HCT116 (cell line): ENCODE measurements at places on chromosomes 6 and 20.

DNA sequence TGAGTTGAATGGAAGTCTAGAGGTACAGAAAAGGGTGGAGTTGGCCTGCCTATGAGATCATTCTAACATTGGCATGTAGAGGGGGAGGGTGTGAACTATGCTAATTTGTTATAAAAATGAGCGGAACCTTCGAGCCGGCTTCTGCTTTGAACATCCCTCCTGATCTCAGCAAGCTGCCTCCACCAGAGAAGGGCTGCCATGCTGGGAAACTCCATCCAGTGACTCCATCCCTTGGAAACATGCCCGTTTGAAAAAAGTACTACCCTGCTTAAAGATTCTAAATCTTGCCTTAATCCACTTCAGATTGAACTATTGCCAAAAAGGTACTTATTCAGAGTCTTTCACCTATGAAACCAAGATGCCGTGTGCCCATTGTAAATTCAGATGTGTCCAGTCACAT lies 43.6 kb upstream of the TMEM170B start:
- DNase-seq = no peak

DNA sequence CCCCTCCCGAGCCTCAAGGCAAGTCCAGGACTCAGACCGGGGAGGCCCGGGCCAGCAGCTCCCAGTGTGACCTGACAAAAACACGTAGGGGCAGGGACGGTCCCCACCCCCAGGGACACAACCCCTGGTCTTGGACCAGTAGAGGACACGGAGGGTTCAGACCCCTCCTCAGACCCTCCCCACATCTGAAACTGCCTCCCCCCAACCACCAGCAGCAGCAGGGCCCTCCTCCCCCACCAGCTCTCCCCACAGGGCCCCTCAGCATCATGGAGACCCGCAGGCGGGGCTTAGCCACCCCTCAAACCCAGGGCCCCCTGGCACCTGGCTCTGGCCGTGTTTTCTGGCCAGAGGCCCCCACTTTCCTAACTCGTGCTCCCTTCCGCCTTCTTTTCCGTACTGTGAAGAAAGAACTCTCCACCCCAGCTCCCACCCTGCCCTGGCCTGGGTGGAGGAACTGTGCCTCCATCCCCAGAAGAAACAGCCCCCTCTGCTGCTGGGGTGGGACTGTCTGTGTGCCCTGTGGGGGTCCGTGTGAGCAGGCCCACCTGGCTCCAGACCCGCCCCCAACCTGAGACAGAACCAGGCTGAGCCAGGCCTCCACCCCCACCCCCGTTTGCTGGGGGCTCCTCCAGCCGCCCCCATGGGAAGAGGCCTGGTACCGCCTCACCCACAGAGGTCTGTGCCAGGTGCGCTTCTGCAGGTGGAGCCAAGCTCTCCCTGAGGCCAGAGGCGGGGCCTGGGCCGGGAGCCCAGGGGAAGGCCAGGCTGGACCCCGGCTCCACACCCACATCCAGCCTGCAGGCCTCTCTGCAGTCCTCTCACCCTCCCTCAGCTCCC lies 39.0 kb upstream of the MDFI start:
- no peak for DNase-seq

GRCh38 chr6:89985751-89986493 lies 91.7 kb downstream of the GJA10 start:
- no peak for DNase-seq

DNA sequence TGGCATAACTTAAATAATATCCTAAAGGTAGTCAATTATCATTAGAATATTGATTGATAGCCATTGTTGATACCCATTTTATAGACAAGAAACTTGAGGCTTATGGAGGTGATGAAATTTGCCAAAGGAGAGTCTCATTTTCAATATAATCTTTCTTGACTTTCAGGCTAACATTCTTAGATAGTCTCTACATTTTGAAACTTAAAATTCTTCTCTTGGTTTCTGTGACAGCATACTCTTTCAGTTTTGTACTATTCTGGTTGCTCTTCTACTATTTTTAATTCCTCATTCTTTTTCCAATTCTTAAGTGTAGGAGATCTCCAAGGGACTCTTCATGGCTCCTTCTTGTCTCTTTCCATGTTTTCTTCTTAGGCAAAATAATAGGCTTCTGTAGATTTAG lies 3.7 kb upstream of the SH3BGRL2 start:
- DNase-seq = no peak

GRCh38 chr6:109001291-109001894 lies 93.3 kb downstream of the SESN1 start:
- no peak for DNase-seq

GRCh38 chr6:90028066-90028778 lies 134.0 kb downstream of the GJA10 start:
- no peak for DNase-seq

GRCh38 chr6:159984268-159984786 lies 15.4 kb downstream of the IGF2R start:
- DNase-seq = no peak

DNA sequence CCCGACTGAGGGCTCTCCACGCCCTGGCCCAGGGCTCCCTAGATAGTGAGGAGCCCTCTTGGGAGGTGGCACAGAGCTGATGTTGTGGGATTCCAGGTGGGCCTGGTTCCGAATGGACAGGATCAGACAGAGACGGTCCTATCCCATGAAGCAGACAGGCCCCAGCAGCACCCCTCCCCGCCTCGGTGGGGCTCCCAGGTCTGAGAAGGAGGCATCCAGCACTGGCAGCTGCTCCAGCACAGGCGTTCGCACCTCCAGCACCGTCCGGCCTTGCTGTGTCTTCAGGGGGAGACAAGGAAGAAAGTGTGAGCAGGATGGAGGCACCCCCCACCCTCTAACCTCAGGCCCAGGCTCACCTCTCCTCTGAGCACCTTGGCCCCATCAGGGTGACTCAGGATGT lies 28.7 kb downstream of the COL11A2 start:
- DNase-seq = no peak

DNA sequence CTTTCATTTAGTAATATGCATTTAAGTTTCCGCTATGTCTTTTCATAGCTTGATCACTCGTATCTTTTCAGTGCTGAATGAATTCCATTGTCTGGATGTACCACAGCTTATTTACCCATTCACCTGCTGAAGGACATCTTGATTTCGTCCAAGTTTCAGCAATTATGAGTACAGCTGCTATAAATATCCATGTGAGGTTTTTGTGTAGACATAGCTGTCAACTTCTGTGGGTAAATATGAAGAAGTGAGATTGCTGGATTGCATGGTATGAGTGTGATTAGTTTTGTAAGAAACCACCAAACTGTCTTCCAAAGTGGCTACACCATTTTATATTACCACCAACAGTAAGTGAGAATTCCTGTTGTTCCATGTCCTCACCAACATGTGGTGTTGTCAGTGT lies 79.2 kb upstream of the STMND1 start:
- no peak for DNase-seq

DNA sequence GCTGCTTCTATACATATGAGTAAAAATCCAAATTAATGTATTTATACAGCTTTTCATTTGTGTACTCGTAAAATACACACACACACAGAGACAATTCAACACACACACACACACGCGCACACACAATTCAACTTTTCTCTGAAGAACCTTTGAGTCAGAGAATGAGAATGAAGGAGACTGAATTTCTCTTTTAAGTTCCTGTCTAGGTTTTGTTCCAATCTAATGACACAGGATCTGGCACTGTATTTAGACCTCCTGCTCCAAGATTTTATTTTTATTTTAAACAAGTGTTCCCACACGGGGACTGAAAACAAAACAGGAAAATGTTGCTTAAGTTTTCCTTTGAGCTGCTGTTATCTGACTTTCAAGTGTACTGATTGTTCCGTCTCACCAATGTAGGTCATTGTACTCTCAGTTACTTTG lies 250.8 kb downstream of the LAMA2 start:
- no peak for DNase-seq

DNA sequence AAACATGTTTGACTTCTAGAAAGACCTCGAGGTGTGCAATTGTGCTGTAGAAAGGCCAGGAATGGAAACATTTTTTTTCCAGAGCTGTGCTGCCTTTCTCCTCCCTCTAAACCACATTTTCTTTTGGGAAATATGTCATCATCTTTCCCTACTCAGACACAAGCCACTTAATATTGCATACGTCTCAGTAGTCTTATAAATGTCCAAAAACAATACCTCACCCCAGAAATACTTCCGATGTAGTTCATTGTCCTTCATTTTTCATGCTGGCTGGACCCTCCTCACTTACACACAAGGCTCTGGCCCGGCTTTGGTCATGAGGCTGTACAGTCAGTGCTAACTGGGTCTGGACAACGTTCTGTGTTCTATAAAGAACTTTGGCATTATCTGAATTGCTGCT lies 126.4 kb downstream of the SCML4 start:
- no peak for DNase-seq

- no peak for DNase-seq
Measured at GRCh38 chr6:21149470-21149869, 444.1 kb upstream of the SOX4 start.

- DNase-seq = no peak
Measured at GRCh38 chr20:48787861-48788375, 39.9 kb downstream of the PREX1 start.

DNA sequence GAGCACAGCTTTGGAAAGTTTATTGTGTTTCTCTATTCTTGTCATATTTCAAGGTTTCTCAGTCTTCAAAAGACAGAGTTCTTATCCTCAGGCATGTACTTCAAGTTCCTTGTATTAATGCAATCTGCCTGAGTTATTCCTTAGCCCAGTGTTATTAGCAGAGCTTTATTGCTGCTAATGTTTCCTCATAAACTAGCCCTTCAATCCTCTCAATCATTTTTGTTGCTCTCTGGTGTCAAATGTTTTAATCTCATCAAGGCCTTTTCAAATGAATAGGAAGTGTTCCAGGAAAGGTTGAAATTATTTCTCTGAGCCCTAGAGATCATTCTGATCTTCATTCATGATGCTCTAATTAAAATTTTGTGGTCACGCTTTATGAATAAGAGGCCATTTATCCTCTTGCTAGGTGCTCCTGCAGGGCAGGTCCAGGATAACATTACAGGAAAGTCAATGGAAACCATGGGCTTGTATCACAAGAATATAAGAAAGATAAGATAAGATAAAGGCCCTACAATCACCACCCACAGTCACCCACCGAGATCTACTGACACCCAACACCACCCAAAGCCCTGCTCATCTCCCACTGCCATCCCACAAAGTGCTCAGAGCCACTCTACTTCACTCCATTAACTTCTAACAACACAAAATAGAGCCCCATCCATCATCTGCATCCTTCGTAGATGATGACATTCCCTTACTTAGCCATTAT lies 125.9 kb downstream of the COL9A1 start:
- DNase-seq = no peak

DNA sequence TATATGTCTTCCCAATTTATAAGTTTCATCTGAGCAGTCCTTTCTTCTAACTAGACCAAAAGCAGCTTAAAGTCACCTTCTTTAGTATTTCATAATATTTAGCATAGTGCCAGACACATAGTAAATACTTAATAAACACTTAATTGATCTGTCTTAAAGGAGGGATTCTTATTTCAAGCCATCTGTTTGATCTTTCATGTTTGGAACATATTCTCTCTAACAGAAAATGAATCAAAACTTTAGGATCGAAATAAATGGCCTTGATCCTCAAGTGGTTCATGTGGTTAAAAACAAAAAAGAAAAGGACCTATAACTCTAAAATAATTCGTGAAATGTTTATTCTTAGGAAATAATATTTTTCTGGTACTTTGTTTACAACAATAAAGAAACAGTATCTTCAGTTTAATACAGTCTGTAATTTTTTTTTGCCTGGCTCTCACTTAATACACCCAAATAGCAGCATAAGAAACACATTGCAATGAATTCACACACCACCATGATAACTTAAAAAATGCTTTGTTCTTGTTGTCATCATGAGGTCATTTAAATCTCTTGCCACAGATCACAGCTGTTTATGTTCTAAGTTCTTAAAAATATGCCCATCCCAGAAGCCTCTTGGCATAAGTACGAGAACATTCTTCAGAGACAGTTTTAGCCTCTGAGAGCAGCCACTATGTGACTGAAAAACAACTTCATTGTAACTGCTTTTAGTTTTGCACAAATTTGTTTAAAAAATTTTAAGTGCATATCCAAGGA lies 48.1 kb downstream of the ESF1 start:
- DNase-seq = no peak

DNA sequence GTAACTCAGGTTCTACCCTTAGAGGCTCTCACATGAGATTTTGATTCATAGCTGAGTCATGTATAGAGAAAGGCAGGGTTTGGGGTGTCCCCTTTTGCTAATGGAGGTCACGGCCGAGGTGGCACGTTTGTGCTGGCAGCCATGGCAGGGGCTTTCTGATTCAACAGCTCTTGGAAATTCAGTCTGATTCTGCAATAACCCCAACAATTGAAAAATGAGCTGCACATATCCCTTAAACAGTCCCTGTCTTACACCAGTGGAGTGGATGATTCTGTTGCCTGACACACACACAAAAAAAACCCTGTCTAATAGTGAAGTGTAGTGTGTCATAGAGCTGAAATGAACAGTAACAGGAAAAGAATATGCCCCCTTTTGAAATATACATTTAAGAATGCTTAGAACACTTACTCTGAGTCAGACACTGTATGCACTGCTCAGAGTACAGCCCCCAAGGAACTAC lies 40.4 kb upstream of the ARG1 start:
- DNase-seq = no peak

GRCh38 chr6:125183391-125183790 lies 29.8 kb downstream of the TPD52L1 start:
- no peak for DNase-seq

- DNase-seq = no peak
Measured at GRCh38 chr20:40848526-40848925, 159.5 kb upstream of the MAFB start.

DNA sequence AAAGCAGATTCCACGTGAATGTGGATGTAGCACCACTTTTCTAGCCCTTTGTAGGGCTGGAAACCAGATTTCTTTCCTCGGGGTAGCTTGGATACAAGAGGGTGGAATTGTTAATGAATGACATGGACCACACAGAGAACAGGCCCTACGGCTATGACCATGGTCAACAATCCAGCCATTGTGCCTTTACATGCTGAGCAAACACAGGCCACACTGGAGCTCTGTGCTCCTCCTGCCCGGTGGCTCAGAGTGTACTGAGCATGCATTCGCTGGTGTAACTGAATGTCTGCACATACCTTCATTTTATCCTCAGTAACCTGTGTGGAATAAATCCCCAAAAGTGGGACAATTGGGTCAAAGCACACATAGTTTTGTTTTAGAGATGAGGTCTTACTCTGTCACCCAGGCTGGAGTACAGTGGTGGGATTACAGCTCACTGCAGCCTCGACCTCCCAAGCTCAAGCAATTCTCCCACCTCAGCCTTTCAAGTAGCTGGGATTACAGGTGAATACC lies 32.8 kb downstream of the LRP11 start:
- DNase-seq = no peak
